ENCODE measurements at places on chromosomes 1 and 21. TPM values are rescaled to one million over a fixed set of nuclear protein-coding genes. Genes with fewer than 3 reads are reported as not detected.

DNA sequence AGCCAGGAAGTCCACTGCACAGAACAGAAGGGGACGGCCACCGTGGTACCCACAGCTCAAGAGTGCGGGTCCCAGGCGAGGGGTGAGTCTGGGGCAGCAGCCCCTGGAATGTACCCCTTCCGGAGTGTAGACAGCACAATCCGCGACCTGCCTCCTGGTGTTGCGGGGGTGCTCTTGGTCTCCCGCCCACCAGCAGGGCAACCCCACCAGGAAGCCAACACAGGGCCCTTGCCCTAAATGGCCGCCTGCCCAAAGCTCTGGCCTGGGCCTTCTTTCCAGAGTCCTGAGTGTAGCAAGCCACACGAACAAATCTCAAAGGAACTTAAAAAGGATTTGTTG, 1.1 kb upstream of the SLC19A1 start:
- peak; percentile 22 for DNase-seq

GRCh38 chr1:228274452-228275178, 66.8 kb downstream of the OBSCN start:
- DNase-seq = peak; percentile 19

GRCh38 chr1:207014728-207015127, 17.8 kb downstream of the C1orf116 start:
- no peak for DNase-seq

DNA sequence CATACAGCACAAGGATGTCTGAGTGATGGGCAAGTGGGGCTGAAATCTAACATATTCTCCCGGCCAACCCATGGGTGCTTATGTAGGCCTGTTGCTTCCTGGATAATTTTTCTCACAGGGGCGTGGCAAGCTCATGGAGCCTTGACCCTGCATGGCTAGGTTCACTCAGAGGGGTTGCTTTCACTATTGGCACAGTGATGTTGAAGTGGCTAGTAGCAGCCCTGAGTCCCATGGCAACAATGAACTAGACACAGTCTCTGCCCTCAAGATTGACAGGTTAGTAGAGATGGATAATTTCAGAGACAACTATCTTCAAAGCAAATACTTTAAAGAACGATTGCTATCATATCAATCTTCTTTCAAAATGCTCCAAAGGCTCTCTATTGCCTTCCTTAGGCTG, 6.5 kb upstream of the MAB21L3 start:
- DNase-seq = no peak

DNA sequence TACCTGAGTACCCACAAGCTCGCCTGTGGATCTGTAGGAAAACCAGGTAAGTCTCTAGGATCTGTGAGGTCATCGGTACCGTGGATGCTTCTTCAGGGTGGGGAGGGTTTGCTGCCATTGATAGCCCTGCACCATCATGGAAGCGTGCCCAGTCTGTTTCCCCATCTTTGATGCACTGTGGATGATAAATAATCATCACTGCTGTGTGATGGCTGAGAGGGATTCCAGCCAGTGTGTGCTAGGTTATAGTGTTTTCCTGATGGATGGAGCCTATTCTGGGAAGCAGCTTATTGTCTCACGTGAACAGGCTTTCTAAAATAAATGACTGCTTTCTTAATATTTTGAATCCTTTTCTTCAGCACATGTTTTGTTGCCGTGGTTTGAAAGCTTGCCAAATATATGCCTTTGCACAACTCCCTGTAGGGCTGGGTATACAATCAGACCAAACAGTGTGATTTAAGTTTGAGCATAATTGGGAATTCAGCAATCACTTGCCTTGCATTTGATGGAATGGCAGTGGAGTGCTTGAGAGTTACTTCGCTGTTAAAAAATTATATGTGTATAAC, 113.8 kb downstream of the CAMTA1 start:
- no peak for DNase-seq

DNA sequence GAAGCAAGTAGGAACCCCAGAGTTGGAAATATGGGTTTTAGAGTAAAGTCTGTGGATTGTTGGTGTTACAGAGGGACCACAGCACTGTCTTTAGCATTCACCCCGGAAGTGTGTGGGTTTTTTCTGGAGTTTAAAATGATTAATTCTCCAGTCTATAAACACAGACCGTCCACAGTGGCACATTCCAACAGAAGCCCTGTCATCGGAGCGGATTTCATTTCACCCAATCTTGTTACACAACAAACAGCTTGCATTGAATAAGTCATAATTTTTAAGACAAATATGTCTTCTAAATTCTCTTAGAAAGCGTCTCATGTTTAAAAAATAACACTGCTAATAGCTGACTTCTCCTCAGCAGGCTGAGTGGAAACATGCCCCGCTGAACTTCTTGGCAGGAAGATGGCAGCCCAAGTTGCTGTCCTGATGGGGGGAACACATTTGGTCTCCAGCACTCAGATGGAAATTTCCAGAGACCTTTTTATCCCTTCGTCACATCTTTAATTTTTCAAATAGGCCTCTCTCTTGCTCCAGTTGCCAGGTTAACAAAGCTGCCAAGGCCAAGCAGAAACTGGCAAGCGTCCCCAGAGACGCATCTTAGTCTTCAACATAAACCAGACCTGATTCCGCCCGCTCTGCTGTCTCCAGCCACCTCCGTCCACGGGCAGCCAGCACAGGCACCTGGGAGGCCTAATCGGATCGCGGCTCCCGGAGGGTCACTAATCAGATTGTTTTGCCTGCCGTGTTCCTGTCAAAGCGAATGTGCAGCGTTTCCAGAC, 28.8 kb upstream of the SLC19A1 start:
- no peak for DNase-seq

DNAJC11 gene
- 26.2 TPM for total RNA-seq

UBL4B gene
- 0.46 TPM for total RNA-seq

CLDN17 gene
- not detected for total RNA-seq

ZNF697 gene
- total RNA-seq = 13.1 TPM

RXFP4 gene
- total RNA-seq = not detected

GJA5 gene
- total RNA-seq = 45.2 TPM

TEDDM1 gene
- total RNA-seq = not detected

ARHGEF10L gene
- 17.3 TPM for total RNA-seq

KRTAP15-1 gene
- total RNA-seq = not detected

DNAI4 gene
- total RNA-seq = 8.8 TPM

CENPF gene
- total RNA-seq = 0.88 TPM

PRDM16 gene
- total RNA-seq = 0.19 TPM
